RWPE1 (cell line): ENCODE measurements at places on chromosomes 13 and 19.

DNA sequence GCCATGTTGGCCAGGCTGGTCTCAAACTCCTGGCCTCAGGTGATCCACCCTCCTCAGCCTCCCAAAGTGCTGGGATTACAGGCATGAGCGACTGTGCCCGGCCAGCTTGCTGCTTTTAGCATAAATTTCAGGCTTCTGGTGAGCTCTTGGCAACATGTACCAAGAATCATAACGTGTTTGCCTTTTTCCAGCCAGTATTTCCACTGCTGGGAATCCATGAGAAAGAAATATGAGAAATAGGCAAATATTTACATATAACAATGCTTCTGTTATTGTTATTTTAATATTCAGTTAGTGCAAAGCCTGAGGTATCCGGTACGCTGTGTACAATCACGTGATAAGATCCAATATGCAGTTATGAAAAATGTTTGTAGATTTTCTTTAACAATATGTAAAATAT is 29.2 kb upstream of the CERS4 start:
- DNase-seq: no peak

DNA sequence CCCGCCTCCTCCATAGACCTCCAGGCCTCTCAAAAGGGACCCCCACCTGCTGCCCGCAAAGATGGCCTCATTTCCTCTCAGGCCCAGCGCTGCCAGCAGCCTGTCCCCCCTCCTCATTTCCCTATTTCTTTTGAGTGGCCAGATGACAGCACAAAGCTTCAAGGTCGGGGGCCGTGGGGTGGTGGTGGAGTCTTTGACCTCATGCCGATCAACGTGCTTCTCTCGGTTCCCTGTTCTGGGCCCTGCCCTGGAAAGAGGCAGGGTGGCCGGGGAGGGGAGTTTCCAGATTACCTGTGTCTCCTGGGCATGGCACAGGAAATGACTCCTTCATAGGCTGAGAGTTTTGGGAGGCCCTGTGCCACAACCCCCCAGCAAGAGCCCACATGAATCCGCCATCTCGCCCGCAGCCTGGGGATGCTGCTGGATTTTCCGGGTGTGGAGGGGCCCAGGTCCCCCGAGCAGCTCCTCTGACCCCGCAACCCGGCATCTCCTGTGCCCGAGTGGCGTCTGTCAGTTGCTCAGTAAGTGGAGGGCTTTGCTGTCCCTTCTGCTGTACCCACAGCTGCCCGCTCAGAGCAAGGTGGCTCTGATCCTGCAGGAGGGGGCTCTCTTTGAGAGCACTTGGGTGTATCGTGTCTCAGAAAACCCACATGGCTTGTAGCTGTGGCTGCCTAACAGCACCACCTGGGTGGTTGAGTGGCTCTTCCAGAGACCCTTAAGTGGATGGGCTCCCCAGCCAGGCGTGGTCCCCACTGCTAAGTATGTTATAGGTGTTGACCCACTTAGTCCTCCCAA is 139.4 kb downstream of the SIPA1L3 start:
- no peak for DNase-seq

GRCh38 chr19:54248016-54248601 is 5.5 kb upstream of the LILRA6 start:
- no peak for DNase-seq

DNA sequence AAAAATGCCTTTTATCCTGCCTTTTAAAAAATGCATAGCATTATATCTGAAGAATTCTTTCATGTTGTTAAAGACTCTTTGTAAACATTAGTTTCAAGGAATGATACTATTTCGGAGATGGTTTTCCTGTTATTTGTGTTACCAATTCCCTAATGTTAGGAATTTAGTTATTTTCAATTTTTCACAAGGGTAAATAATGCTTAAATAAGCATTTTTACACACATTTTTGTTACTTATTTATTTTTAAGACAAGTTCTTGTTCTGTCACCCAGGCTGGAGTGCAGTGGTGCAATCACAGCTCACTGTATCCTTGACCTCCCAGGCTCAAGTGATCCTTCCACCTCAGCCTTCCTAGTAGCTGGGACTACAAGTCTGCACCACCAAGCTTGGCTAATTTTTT is 49.0 kb downstream of the RGCC start:
- no peak for DNase-seq

DNA sequence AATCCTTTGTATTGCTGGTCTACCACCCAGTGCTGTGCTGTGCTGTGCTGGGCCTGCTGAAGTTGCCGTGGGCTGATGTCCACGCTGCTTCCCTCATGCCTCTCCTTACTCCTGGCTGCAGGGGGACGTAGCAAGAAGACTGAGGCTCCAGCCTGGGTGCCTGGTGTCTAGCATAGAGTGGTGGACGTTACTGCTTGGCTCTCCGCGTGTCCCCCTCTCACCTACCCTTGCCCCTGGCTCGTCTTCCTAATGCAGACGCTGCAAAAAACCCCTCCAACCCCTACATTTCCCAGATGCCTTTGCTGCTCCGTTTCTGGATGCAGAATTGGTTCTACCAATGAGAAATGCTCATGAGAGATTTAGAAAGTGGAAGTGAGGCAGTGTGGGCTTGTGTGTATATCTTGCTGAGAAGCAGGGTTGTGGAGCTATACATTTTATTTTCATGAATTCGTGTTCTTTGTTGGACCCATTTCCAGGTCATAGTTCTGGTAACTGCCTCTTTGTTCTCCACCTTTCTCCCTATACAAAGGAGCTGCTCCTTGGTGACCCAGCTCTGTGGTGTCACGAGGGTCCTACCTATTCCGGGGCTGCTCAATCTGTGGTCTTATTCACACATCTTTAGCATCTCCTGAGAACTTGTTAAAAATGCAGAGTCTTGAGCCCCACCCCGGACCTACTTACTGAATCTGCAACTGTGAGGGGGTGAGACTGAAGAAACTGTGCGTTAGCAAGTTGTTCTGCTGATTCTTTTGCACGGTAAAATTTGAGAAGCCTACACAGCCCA is 7.9 kb upstream of the DENND1C start:
- no peak for DNase-seq

DNA sequence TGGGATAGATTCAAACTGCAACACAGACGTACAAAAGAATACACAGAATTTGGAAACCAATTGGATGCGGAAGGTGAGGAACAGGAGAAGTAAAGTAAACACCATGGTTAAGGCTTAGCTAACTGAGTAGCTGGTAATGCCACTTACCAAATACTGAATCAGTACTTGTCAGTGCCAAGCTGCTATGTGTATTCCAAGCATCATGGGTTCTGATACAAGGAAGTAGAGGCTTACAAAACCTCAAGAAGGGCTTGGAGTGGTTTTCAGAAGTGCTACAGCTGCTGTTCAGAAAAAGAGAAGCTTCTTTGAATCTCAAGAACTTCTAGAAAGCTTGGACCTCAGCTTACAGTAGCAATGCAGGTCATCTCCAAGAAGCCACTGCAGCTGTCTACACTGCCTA is 35.9 kb upstream of the DCT start:
- no peak for DNase-seq

DNA sequence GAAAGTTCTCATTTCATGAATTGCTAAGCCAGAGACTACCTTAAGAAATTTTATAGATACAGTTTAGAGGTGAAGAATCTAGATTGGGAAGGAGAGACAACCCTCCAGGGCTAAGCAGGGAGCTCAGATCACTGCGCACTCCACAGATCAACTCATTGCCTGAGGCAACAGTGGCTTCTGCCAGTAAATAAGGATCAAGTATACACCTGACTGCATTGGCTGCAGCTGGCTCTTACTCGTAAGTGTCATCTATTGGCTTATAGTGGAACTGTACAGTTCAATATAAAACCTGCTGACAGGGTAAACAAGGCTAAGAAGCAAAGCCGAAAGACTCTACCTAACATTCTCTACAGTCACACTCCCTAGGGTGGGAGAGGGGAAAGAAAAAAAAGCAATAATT is 18.0 kb upstream of the C1QTNF9B start:
- no peak for DNase-seq

DNA sequence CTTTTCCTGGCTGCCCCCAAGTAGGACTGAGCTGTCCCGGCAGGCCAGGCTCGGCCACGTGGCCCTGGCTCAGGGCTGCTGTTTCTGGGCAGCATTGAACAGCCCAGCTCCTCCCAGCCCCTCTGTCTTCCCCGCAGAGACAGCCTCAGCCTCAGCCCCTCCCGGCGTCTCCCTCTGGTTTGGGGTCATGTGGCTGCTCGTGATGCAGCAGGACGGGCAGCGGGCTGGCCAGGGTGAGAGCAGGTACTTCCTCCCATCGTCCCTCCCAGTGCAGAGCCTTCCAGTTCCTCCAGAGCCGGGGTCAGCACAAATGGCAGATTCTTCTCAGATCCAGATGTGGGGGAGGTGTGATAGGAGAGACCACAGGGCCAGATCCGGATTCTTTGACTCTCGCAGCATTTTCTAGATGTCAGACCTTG is 114.6 kb downstream of the KDM4B start:
- no peak for DNase-seq

DNA sequence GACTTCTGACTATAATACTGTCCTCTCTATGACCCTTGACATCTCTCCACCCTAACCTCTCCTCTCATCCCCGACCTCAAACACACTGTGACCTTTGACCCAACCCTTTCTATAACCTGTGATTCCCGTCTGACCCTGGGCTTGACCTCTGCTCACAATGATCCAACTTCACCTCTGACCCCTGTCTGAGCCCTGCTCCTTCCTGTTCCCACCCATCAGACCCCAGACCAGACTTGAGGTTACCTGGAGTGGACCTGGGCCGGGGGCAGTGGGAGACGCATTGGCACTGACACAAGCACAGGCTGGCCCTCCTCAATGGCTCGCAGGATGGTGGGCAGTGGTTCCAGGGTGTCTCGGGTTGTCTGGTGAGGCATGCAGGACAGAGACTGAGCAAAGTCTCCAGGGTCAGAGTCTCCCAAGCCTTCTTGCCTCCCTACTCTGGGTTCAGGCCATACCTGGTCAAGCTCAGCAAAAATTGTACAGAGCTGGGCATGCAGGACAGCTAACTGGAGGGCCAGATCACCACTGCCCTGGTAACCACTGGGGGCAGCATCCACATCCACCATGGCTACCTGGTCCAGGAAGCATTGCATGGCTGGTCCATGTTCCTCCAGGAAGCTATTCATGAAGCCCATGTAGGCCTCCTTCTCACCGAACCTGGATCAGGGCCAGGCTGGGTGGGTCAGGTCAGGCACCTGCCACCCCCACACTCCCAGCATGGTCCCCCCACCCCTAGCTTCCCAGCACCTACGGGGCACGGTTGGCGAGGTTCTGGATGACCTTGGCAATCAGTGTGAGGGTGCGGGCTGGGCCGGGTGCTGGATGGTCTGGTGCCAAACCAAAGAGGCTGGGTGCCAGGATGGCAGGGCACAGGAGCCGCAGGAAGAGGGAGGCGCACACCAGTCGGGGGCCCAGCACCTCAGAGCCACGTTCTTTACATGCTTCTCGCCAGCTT is 4.4 kb upstream of the WIZ start:
- no peak for DNase-seq

- no peak for DNase-seq
Observed at GRCh38 chr19:3034656-3035541, 5.8 kb upstream of the TLE2 start.

DNA sequence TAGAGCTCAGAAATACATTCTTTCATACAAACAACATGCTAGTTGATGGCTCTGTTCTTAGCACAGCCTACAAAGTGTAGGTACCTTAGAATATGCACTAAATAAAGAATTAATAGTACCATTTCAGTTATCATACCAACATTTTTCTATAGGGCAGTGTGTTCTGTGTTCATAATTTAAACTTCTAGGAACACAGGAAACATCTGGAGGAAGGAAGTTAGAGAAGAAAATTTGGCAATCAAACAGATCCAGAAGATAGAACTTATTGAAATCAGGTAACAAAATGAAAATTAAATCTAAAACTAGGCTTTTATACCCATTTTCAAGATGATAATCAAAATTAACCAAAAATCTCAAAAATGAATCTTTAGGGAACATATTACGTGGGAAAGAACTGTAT is 527.5 kb downstream of the DCT start:
- DNase-seq: no peak

GRCh38 chr19:46079576-46079975 is 38.8 kb upstream of the IGFL4 start:
- DNase-seq: no peak

- peak; percentile 92 for DNase-seq
Observed at GRCh38 chr19:10625003-10625761, at the start of gene SLC44A2. TSS of gene SLC44A2 (plus strand) at chr19:10625553. CDS start at chr19:10625634, 81 bp downstream.

- DNase-seq: no peak
Observed at GRCh38 chr13:36086117-36086516, 45.1 kb downstream of the DCLK1 start.

DNA sequence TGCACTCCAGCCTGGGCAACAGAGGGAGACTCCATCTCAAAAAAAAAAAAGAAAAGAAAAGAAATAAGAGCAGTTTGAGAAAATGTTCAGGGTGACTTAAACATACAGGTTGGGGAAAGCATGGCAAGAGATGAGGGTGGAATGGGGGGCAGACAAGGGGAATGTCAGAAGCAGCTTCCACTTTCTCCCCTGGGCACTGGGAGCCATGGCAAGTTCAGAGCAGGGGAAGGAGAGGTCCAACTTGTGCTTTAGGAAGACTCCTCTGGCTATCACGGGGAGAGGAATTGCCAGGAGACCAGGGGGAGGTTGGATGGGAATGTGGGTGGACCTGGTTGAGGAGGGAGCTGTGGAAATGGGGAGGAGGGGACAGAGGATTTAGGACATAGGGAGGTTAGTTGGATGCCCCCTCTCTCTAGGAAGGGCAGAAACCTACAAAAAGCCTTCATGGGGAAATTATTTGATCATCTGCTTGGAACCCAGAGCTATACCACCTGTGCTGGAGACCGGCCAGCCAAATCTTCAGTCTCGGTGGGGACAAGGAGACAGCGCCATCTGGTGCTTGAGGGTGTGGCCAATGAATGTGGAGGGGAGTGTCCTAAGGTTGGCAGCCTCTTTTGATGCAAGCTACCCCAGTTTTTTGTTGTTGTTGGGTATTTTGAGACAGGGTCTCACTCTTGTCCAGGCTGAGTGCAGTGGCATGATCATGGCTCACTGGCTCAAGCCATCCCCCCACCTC is 7.3 kb upstream of the STRN4 start:
- no peak for DNase-seq

DNA sequence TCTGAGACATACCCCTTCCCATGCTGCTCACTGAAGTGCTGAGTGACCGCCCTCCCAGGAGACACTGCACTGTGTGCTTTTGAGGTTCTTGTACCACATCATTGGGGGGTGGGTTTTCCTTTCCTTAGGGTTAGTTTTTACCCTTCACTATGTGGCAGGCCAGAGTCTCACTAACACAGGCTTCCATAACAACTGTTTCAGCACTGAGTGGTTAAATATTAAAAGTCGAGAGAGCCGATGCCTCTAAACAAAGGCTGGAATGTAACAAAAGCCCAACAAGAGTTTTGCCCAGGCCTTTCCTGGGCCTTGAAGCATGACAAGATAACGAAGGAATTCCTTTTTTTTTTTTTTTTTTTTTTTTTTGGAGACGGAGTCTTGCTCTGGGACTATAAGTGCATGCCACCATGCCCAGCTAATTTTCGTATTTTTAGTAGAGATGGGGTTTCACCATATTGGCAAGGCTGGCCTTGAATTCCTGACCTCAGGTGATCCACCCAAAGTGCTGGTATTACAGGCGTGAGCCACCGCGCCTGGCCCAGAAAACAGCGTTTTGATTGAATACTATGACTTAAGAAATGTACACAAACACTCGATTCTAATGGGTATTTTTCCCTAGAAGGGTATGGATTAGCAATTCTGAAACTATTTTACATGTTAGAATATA is 46.5 kb downstream of the ZNF823 start:
- no peak for DNase-seq

- no peak for DNase-seq
Observed at GRCh38 chr13:75825594-75825993, 189.5 kb downstream of the LMO7 start.
